Right atrium auricular region (tissue), 2 donors: ENCODE measurements at places on chromosomes 3 and 15. TPM values are rescaled to one million over a fixed set of nuclear protein-coding genes. Genes with fewer than 3 reads are reported as not detected.

NAA50 gene
- 77.8 TPM for total RNA-seq

ADCY5 gene
- total RNA-seq, result 163 TPM

PHLDB2 gene
- 20.2 TPM for total RNA-seq

GOLGA8O gene
- total RNA-seq, result not detected

IL20RB gene
- total RNA-seq, result not detected

ADPGK gene
- 10.4 TPM for total RNA-seq

HYAL2 gene
- 129 TPM for total RNA-seq

GUCA1C gene
- total RNA-seq, result not detected

CFAP20DC gene
- total RNA-seq, result not detected

ARGFX gene
- total RNA-seq, result not detected

WNT5A gene
- total RNA-seq, result 2.8 TPM

LRRC31 gene
- not detected for total RNA-seq

MKRN2OS gene
- not detected for total RNA-seq

CAMKV gene
- total RNA-seq, result not detected

- DNase-seq, result no peak
These were observed 294.2 kb upstream of the TBL1XR1 start for GRCh38 chr3:177491296-177492032.

DNA sequence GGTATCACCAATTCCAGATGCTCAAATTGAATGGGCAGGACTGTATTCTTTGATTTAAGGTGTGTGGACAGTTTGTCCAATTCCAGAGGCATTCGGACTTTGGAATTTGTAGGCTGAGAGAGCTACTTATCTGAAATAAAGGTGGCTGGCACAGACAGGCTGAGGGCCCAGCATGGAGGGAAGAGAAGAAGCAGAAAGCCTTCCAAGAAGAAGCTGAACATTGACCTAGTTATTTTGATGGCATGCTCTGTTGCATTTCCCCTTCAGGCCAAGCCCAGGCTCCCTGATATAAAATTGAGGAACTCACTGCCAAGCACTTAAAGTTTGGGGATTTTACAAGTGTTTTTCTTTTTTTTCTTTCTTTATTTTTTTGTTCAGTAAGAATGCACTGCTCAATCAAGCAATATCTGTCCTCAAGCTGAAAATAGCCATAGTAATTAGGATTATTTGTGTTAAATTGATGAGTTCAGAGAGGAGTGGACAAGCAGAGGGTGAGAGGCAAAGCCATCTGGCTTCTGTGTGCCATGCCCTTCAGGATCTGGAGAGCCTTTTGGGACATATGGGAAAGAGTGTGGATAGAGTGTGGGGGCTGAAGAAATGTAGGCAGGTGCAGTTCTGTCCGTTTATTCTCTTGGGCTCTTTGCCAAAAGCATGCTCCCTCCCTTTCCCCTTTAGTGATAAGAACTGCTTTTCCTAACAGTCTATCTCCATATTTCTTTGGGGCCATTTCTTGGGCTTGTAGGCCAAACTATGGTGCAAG is 148.9 kb downstream of the OXSM start:
- DNase-seq, result no peak

DNA sequence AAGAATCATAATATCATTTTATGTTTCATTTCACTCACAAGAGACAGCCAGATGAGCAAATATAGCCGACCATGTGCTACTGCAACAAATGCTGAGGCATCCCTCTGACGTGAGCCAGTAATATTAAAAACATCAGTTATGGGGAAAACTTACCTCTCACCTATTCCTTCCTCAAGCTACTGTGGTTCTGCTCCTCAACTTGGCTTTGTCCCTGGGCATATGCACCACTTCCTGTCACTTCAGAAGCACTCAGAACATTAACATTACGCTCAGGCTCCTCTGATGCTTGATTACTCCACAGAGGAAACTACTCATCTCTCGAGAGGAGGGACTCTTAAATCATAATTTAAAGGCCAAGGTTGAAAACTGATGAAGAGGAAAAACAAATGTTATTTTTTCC is 457.0 kb upstream of the ALCAM start:
- no peak for DNase-seq

GRCh38 chr15:100279446-100279845 is 62.3 kb downstream of the ADAMTS17 start:
- DNase-seq, result no peak

- DNase-seq, result no peak
These were observed 6.4 kb downstream of the TMIE start for GRCh38 chr3:46707601-46708011.

DNA sequence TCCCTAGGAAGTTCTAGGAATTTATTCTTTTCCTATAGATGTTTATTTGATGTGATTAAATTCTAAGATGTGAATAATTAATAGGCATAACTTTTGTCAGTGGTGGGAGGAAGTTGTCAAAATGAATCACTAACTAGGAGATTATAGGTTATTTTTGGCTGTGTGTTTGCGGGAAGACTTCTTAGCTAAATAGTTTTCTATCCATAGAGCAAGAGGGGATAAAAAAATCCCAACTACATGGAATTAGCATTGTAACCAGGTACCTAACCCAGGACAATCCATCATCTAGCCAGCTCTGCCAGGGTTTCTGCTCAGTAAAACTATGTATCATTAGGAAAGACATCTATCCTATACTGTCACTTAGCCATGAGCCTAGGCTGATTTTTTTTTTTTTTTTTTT is 23.9 kb downstream of the SLC30A4 start:
- no peak for DNase-seq

- no peak for DNase-seq
These were observed 1.7 kb downstream of the PKM start for GRCh38 chr15:72229076-72229946.

GRCh38 chr3:185311991-185312390 is 50.9 kb upstream of the MAP3K13 start:
- no peak for DNase-seq

GRCh38 chr3:50263478-50264382 is 5.2 kb upstream of the SEMA3B start:
- no peak for DNase-seq

DNA sequence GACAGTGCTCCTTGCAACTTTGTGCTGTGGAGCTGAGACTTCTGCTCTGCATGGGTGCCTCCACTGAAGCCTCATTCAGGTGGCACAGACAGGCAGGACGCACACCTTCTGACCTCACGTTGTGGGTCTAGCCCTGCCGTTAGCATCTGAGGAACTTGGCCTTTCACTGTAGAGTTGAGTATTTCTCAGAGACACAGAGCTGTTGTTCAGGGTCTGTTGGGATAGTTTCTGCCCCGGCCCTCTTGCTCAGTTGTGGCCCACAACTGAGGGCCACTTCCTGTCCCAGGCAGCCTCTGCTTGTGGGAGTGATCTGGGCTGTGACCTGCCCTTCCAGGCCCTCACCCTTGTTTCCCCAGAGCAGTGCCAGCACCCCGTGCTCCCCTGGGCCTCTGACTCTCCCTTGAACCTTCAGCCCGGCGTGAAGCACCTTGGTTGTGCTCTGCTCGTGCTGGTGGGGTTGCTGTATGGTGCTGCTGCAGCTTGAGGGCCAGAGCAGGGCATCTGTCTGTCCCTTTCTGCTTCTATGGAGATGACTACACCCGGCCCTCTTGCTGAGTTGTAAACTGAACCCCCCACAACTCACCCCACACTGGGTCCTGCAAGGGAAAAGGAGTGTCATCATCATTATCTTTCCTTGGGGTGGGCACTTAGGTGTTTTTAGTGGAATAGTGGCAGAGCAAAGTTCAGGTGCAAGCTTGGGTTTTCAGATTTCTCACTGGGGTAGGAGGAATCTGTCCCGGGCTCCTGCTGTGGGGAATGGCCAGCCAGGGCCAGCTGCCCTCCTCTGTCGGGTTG is 11.7 kb downstream of the BAHD1 start:
- no peak for DNase-seq

DNA sequence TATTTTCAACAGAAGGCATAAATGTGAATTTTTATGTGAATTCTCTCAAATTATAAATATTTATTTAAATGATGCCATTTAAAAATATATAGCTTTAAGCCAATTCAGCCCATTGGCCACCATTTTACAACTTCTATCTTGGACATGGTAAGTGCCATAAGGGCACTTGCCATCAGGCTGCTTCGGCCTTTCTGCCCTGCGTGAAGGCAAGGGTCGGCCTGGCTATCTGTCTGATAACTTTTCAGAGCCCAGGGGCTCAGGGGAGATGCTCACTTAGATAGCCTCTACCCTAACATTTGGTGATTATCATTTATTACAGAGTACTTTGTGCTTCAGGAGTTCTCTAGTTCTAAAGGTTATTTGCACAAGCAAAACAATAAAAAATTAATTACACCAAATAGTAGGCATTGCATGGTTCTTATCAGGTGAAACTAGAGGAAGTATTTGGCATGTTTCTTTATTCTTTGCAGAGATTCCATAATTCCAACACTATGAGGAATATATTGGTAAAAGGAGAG is 62.4 kb upstream of the MBNL1 start:
- DNase-seq, result no peak

GRCh38 chr3:56111606-56112304 is 356.5 kb downstream of the ERC2 start:
- no peak for DNase-seq

GRCh38 chr15:32641517-32642059 is at the start of gene SCG5:
Gene SCG5, plus strand, starts transcription at chr15:32641710. Its CDS starts 1,883 bp downstream, at chr15:32643593.
- no peak for DNase-seq

DNA sequence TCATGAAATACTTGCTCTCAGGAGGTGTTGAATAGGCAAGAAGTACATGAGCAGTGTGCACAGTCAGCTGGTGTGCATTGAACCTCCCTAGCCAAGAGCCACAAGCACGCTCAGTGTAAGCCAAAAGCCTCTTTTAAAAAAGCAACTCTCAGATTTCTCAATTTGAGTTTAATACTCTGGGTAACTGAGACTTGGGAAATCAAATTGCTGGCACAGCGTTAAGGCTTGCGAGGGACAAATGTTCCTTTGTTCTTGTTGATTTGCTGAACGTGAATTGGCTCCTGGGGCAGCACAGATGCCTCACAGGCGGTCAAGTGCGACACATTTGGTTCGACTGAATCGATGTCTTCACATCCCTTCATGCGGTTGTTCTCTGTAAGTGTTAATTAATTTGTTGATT is at the start of gene FAM240A:
Gene FAM240A (plus strand): TSS at position 202 of the 400 bp plus-strand sequence. CDS start 159 bp downstream, at position 361.
- no peak for DNase-seq

DNA sequence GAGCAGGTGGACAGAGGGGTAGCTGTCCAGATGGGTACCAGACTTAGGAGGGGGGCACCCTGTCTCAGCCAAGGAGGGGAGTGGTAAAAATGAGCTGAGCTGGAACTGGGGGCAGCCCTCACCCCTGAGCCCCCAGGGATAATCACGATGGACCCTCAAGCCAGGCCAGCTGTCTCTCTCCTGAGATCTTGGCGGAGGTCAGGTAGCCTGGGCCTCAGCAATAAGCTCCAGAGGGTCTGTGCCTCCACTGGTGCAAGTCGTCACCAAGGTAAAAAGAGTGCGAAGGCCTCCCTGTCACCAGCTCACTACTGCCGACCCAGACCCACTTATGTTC is 5.1 kb downstream of the SLC38A3 start:
- no peak for DNase-seq

DNA sequence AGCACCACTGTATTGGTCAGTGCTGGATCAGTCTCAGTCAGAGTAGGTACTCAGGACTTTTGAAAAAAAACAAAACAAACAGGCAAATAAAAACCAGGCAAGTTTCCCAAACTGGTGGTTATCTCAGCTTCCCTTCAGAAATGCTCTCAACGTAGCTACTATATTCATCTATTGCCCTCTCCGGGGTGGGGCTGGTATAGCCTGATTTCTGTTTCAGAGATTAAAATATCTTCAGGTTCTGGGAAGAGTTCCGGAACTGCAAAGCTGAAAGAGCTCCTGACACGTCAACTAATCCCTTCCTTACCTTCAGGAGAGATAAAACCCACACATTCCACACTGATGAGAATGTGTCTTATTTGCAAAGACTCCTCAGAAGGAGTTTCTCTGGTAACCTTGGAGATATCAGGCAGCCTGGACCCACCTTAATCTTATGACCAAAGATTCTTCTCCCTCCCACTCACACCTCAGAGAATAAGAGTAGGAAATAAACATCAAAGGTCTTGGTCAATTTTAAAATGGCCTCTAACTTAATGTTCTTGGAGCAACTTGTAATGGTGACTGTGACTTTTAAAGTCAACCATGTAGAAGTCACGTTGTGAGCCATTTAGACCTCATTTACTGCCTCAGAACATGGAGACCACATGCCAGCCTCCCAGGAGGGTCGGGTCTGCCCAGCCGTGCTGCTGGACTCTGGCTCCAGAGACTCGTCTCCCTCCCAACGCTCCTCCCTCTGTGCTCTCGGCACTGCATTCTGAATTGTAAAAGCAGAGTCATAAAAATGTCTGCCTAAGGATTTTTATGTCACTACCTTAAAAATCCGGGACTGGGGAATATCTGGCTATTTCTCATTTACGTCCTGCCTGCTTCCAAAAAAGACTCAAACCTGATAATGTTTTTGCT is 53.8 kb downstream of the CDCP1 start:
- no peak for DNase-seq

- DNase-seq, result no peak
These were observed 110.9 kb upstream of the LYSMD4 start for GRCh38 chr15:99844150-99844549.
